ENCODE measurements at places on chromosomes 3 and 15.

DNA sequence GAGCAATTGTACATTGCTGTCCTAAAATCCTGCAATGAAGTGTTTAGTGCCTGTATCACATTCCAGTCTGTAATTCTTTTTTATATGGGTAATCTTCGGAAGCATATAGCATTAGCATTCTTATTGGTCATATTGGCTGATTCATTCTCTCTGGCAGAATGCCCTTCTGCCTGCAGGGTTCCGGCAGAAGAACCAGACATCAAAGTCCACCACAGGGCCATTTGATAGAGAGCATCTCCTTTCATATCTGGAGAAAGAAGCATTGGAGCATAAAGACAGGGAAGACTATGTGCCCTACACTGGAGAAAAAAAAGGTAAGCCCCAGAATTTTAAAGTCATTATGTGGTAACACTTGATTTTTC, 39.6 kb downstream of the TMOD3 start:
- no peak overlapping the region for H3K4me3 ChIP-seq
- DNase-seq = no peak
- H3K4me1 ChIP-seq = no peaks in the 10 kb centered on the region
- H3K27ac ChIP-seq = no peak overlapping the region
- H3K27me3 ChIP-seq = no peaks in the 10 kb centered on the region

DNA sequence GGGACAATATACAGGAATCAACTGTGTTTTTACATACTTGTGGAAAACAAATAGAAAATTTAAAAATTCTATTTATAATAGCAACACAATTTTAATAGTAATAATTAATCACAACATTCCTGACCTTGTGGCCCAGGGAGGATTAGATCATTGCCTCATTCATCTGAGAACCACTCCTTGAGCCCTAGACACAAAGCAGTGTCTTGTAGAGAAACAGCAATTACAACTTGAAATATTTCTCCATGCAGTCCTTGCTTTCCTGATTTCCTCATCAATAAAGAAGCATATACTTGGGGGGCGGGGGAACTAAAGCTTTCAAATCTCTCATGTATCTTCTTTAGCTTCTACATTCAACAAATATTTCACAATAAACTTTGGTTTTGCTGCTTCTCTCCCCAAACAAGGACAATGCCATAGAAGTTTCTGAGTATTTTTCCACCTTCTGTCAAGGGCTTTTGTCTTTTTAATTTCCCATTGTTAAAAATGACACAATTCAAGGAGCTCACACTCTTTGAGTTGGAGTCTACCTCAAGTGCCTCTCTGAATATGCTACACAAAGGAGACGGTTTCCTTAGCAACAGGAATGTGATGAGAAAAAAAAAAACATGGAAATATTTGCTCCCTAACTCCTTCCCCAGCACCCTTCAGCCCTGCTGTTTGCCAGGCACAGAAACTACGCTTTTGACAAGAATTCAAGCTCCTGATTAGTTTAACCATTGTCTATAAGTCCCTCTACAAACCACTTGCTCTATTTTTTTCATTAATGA, 118.8 kb downstream of the ARPP21 start:
- no peak for DNase-seq
- no peaks in the 10 kb centered on the region for H3K36me3 ChIP-seq
- H3K4me3 ChIP-seq = no peak overlapping the region
- no peaks in the 10 kb centered on the region for H3K4me1 ChIP-seq

- H3K4me1 ChIP-seq = no peaks in the 10 kb centered on the region
- no peak overlapping the region for H3K4me3 ChIP-seq
- no peak overlapping the region for H3K27ac ChIP-seq
- no peaks in the 10 kb centered on the region for H3K27me3 ChIP-seq
- no peak for DNase-seq
These were observed 110.0 kb upstream of the NSMCE3 start for GRCh38 chr15:29379647-29380046.

DNA sequence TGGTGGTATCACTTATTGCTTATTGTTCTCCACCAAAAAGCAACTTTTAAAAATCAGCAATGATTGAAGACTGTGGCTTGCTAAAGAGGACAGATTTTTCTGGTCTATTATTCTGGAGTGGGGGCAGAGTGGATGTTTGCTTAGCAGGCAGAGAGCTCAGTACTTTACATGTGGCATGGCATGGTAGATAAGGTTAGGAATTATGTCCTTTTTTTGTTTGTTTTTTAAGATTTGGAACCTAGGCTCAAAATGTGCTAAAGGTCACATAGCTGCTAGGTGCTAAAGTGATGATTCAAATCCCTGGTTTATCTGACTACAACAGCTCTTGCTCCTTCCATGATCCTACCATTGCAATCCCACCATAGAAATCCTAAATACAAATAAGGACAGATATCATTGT, 331.0 kb upstream of the ADAMTS9 start:
- H3K36me3 ChIP-seq = no peaks in the 10 kb centered on the region
- no peak overlapping the region for H3K27ac ChIP-seq
- no peaks in the 10 kb centered on the region for H3K4me1 ChIP-seq
- H3K27me3 ChIP-seq = no peaks in the 10 kb centered on the region

DNA sequence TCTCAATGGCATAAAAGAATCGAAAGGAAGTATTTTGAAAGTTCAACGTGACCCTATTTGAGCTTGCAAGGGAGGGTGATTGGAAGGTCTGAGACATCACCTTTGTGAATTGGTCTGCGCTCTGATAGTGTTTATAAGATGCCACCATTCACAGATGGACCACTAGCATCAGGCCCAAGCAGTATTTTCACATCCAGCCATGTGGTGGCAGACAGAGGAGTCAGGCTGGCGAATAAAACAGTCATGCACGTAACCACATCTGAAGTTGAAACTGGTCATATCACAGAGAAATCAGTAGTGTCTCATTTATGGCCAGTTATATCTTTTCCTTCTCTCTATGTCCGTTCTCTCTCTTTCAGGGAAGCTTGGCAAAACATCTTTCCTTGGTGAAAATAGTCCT, 170.1 kb upstream of the ONECUT1 start:
- H3K36me3 ChIP-seq = no peaks in the 10 kb centered on the region
- H3K4me3 ChIP-seq = no peak overlapping the region
- H3K4me1 ChIP-seq = no peaks in the 10 kb centered on the region
- H3K27me3 ChIP-seq = no peaks in the 10 kb centered on the region
